ENCODE measurements at places on chromosomes 7 and 10.
A peak's percentile ranks its signal among the peaks of the same experiment; 100 is the strongest.

DNA sequence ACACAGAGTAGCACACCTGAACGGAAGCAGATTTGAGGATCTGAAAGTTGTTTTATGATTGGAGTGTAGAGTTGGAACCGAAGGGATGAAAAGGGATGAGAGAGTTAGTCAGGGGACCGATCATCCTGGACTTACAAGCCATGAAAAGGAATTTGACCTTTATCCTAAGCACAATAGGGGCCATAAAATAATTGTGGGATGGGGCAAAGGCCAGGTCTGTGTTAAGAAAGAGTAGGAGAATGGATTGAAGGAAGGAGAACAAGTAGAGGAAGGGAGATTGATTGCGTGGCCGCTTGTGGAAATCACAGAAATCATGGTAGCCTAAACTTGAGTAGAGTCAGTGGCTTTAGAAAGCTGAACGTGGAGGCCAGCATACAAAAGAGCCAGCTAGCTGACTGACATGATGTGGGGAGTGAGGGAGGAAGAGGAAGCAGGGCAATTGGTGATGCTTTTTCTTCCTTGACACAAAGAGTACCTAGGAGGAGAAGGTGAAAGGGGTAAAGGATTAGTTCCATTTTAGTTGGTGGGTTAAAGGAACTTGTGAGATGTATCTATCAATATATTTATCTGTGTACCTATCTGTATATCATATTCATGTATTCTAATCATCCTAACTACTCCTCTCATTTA, 67.1 kb upstream of the RPA3 start:
- DNase-seq = no peak

GRCh38 chr7:28065308-28065707, 115.3 kb downstream of the JAZF1 start:
- no peak for DNase-seq

GRCh38 chr10:119131512-119132240, 27.8 kb downstream of the DENND10 start:
- DNase-seq = peak; percentile 79

- no peak for DNase-seq
These were observed 637.0 kb downstream of the ZNF716 start for GRCh38 chr7:58086871-58087535.

- DNase-seq = no peak
These were observed 32.5 kb upstream of the ERCC6 start for GRCh38 chr10:49571388-49571787.

GRCh38 chr10:87860156-87860795, 3.1 kb downstream of the KLLN start:
- DNase-seq = no peak

DNA sequence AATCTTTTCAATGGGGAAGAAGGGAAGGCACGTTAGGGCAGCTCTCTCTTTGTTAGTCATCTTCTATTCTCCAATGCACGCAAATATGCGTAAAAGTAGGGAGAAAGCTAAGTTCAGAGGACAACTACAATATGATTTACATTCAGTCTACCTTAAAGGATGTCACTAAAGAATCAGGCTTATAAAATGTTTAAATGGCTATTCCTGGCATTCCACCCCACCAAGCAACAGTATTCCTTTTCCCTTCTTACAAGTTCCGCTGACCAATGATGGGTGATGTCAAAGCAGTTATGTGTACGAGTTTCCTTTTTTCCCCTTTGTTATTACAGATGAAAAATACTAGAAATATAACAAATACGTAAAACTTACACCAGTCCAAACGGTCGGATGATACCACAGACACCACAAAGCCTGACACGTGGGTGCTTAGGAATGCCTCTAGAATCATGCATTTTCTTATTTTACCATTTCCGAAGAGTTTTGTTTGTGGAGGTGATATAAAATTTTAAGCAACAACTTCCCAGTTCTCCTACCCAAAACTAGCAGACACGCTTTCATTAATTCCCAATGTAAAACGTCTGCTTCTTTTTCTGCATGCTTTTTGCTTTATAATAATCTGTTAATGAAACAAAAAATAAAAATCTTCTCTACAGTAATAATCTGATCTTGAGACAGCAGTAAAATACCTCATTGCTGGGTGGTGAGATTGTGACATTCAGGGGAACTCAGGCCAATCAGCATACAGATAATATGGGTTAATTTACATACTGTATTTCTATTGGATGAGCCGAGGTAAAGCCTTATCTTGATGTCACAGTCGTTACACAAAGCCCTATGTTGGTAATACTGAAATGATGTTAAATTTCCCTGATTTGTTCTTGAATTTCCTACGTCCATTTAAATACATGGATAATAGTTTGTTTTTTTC, 708 bp upstream of the GPR85 start:
- DNase-seq = no peak

DNA sequence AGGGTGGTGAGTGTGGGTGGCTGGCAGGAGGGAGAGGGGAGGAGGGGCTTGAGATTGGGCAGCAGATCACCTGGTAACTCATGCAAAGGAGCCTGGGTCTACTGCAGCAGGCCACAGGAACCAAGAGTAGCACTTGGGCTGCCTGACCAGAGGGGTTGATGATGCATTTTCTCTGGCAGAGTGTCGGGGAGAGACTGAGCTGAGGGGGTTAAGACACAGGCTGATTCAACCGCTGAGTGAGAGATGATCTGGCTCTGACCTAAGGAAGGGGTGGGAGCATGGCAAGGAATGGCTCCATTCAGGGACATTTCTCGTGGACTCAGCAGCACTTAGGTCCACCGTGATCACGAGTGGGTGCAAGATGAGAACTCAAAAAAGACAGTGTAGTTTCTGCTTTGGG, 115.5 kb upstream of the STK17A start:
- no peak for DNase-seq
